Central memory CD4-positive, alpha-beta T cell (primary cell): ENCODE measurements at places on chromosomes 16 and 17.

DNA sequence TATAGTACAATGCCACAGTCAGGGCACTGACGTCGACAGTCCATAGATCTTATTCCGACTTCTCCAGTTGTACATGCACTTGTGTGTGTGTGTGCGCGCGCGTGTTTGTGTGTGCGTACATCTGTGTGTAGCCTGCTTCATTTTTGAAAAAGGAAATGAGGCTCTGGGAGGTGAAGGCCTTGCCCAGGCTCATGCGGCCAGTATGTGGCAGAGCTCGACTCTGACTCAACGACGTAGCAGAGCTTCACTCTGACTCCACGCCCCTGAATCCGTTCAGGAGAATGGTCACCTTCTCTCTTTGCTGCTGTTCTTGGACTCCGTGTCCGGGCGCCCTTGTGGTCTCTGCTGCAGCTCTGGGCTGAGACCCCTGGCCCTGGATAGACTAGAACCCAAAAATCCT lies 81.6 kb upstream of the CIBAR2 start:
- no peak for DNase-seq

GRCh38 chr17:73802314-73802713 lies 158.1 kb upstream of the SDK2 start:
- no peak for DNase-seq

DNA sequence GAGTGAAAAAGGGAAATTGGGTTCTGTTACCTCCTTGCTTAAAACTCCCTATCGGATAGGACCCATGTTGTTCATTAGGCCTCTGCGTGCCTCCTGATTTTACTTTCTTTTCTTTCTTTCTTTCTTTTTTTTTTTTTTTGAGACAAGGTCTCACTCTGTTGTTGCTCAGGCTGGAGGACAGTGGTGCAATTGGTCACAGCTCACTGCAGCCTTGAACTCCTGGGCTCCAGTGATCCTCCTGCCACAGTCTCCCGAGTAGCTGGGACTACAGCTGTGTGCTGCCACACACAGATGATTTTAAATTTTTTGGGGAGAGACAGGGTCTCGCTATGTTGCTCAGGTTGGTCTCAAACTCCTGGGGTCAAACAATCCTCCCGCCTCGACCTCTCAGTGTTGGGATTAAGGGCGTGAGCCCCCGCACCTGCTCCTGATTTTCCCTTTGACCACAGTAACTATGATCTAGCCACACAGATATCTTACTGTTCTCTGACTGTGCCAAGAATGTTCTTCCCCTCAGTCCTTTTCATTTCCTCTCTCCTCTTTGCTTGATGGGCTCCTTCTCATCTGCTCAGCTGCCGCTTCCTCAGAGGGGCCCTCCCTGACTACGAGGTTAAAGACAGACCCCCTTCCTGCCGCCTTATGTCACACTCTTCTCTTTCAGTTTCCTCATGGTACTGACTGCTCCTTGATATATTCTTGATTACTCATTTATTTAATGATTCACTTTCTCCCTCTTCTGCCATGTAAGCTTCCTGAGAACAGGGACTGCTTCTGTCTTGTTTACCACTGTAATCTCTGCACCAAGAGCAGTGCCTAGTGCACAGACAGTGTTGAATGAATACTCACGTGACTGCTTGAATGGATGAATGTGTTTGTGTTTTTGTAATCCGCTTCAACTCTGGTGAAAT lies 44.3 kb downstream of the LCMT1 start:
- DNase-seq: no peak

- no peak for DNase-seq
Observed at GRCh38 chr16:83532634-83533033, 275.1 kb upstream of the HSBP1 start.

- no peak for DNase-seq
Observed at GRCh38 chr17:1541367-1541904, 21.2 kb downstream of the PITPNA start.

GRCh38 chr17:57948555-57949420 lies 6.4 kb downstream of the CUEDC1 start:
- DNase-seq: no peak

GRCh38 chr17:49564638-49565037 lies 11.0 kb upstream of the NXPH3 start:
- DNase-seq: no peak

DNA sequence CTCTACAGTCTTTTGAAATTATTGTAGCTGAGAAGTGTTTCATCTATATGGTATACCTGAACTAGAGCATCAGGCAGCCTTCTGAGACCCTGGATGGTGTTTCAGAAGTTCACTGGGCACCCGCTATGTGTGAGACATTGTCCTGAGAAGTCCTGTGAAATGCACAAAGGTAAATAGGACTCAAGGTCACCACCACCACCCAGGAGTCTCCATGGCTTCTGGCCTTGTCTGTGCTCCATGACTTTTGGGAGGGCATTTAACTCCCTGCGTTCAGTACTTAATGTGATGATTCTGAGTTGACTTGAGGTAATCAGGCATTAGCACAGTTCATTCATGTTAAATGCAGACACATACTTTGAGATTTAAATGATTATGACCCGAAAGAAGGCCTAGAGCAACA lies 1.1 kb downstream of the MLYCD start:
- no peak for DNase-seq

- no peak for DNase-seq
Observed at GRCh38 chr16:87851141-87851587, 18.1 kb downstream of the SLC7A5 start.

- DNase-seq: no peak
Observed at GRCh38 chr16:16027728-16028310, 78.4 kb downstream of the ABCC1 start.

- DNase-seq: no peak
Observed at GRCh38 chr16:64545768-64546167, 576.1 kb downstream of the CDH11 start.

- DNase-seq: no peak
Observed at GRCh38 chr16:68519225-68519745, 19.8 kb upstream of the ZFP90 start.

DNA sequence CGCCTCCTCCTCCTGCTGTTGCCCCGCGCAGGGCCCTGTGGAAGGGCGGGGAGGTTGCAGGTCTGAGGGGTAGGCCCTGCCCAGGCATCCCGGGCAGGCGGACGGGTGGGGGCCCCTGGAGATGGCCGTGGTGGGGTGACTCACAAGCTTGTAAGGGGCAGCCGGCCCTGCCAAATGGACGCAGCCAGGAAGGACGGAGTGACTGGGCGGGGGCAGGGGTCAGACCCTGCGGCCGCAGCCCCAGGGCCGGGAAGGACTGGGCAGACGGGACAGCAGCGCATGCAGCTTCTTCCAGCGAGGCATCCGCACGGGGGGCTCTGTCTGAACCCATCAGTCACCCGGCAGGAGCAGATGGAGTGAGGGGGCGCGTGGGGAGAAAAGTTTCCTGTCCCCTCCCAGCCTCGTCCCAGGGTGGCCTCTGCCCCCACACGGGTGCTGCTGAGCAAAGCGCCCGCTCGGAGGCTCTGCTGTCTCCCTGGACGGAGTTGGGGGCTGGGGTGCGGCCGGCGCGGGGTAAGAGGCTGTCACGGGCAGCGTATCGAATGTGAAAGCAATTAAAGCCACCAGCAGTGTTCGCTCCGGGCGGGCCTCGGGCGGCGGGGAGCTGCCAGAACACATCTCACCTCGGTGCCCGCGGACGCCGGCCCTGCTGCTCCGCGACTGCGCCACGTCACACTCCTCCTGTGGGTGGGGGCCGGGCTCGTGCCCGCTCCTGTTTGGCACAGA lies 5.4 kb upstream of the PRR35 start:
- DNase-seq: no peak

- DNase-seq: no peak
Observed at GRCh38 chr17:65531256-65532100, 30.0 kb downstream of the AXIN2 start.

- DNase-seq: no peak
Observed at GRCh38 chr17:78808163-78808562, 26.1 kb upstream of the CYTH1 start.

DNA sequence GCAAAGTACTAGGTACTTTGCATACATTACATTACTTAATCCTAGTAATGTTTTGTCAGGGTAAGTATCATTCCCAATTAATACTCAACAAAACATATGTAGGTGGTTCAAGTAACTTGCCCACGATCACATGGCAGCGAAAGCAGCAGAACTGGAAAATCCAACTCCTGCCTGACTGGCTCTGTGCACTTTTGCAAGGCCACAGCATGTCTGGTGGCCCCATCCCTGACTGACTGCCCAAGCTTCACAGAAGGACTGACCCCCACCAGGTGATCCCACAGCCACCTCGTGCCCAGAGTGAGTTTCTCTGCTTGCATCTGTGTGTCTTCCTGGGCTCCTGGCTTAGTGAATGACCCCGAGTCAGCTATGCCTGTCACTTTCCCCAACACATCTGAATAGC lies 11.4 kb downstream of the CNP start:
- DNase-seq: no peak

DNA sequence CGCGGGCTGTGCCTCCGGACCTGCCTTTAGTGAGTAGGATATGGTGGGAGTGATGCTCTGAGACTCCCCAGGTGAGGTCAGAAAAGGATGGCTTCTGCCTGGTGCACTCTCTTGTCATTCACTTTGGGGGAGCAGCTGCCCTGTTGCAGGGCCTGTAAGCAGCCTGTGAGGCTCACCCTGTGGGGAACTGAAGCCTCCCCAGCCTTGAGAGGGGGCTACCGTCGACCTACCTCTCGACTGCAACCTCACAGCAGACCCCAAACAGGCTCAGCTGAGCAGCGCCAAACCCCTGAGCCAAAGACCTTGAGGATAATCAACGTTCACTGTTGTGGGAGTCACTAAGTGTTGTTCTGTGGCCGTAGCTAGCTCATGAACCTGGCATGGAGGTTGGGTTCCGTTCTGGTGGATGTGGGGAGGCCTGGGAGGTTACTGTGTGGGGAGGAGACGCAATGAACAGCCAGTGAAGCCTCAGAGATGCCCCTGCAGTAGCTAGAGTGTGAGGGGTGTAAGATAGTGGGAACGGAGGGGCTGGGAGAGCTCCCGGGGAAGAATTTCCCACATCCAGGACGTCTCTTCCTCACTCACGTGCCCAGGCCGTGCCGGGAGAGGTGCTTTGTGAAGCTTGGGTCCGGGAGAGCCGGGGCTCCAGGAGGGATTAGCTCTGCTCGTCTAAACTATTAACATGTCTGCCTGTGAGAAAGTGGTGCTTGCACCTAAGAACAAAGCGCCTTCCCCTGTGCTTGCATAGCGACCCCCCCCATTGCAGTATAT lies 38.8 kb downstream of the METRNL start:
- DNase-seq: no peak

- DNase-seq: no peak
Observed at GRCh38 chr16:65343556-65343955, 221.7 kb upstream of the CDH11 start.

DNA sequence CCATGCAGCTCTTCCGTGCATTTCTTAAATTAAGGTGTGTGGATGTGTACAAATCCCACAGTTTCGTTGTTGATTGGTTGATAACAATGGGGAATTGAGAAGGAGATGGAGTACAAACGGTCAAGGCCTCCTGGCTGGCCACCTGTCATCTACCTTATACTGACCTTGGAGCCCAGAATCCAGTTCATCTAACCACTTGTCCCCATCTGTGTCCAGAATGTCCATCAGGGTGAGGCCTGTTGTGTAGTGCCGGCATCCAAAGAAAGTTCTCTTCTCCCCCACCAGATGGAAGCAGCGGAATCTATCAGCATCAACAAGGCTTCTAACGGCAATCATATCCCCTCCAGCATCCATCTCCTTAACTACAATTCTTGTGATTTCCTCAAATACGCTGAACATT lies 1.5 kb downstream of the GSDMB start:
- no peak for DNase-seq

DNA sequence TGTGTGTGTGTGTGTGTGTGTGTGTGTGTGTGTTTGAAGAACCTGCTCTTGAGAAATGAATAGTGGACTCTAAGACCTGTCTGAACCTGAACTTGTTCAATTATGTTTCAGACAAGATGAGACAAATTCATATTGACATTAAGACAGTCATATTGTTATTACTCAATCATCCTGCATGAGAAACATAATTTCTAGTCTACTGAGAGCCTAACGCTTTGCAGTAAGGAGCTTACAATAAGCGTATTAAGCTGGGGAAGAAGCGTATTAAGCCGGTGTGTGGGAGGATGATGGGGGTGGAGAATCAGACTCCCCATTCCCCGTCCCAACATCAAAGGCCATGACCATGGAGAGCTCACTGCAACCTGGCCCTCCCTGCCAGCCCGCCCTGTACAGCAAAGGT lies 22.4 kb upstream of the MNT start:
- no peak for DNase-seq

GRCh38 chr16:2895813-2896212 lies 12.8 kb downstream of the FLYWCH2 start:
- DNase-seq: no peak

DNA sequence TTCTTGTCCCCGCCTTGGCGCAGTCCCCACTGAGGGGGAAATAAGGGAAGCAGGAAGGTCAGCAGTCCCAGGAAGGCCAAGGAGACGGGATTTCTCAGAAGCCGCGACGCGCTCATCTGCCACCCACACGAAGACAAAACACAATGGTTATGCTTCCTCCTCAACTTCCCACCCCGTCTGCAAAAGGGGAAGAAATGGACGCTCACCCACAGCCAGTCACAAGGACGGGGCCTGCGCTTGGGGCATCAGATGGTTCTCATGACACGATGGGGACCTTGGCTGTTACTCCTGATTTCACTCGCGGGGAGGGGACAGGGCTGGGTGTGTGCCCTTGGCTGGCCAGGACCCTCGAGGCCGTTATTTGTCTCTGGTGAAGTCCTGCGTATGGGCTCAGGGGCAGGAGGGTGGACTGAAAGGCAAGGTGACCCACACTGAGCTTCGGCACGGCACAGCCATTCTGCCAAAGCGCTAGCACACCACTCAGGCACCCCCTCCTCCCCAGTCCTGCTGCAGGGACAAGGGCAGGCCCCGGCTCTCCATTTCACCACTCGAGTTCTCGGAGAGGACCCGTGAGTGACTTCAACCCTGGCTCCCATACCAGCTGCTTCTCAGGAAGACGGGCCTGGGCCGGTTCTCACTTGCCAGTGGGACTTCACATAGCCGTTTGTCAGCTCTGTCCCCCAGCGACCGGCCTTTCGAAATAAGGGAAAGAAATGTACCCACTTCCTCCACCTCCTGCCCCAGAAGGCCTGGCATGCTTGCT lies 84.5 kb downstream of the ABR start:
- DNase-seq: no peak

- DNase-seq: no peak
Observed at GRCh38 chr17:50100480-50100883, 5.3 kb downstream of the PDK2 start.

- DNase-seq: no peak
Observed at GRCh38 chr17:79223953-79224352, 149.3 kb downstream of the ENGASE start.

GRCh38 chr17:9120471-9120870 lies 99.2 kb downstream of the NTN1 start:
- no peak for DNase-seq

- DNase-seq: no peak
Observed at GRCh38 chr17:68507576-68507975, 4.7 kb upstream of the PRKAR1A start.

- DNase-seq: no peak
Observed at GRCh38 chr16:67825906-67826305, 16.2 kb upstream of the THAP11 start.

- DNase-seq: no peak
Observed at GRCh38 chr17:20927308-20927977, 115.4 kb downstream of the USP22 start.
